ENCODE measurements at places on chromosomes 1 and 21.

- DNase-seq, result no peak
These were observed 1.9 kb downstream of the FBXO2 start for GRCh38 chr1:11652203-11652780.

DNA sequence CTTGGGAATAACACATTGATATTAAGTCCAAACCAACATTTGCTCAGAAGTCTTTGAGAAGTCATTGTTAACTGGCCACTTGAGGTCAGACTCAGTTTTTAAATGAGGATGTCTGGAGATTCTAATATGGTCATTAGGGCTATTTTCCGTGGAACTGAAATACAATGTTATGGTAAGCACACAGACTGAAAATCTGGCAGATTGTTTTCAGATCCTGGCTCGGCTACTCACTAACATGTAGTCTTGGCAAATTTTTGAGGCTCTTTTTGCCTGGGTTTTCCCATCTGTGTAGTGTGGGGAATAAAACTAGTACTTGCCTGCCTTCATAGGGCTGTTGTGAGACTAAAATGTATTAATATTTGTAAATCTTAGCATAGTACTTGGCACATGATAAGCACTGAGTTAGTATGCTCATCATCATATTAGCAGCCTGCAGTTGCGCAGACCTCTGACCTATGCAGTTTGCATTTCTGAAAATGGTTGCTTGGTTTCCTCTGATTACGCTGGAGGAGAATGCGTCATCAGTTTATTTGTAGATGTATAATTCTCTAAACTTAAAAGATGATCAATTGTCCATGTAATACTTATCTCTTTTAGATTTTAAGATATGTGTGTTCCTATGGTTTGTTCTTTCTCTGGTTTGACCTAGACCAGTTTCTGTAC lies 100.8 kb downstream of the C1orf21 start:
- DNase-seq, result no peak

- no peak for DNase-seq
These were observed 38.2 kb downstream of the NMNAT2 start for GRCh38 chr1:183379951-183380350.

DNA sequence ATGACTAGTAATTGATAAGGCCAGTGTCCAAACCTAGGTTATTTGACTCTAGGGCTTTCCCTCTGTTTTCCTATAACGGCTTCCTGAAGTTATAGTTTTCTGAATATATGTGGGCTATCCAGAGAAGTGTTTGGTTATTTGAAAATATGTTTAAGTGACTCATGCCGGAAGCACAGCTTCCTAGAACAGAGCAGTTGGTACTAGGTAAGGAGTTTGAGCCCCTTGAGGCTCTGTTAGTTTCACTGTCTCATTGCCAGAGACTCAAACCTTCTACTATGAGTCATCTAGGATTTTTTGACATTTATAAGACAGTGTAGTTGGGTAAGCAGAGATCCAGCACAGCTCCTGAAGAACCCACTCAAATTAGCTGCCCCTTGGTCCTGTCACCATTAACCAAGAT lies 27.1 kb upstream of the LEPR start:
- DNase-seq, result no peak

DNA sequence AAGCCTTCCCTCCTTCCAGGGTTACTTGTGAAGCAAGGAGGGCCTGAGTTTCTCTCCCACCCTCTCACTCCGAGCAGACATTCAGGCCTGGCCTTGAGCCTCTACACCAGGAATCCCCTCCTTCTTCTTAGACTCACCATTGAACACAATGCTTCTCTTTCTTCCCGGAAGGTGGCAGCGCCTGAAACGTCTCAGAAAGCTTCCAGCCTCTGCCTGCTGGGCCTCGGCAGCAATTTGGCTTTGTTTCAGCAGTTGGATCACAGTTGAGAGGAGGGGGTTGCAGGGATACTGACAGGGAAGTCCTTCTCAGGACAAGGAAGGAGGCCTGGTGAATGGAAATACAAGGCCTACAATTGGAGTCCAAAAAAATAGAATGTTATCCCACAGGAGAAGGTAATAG lies 6.3 kb downstream of the CLDN8 start:
- no peak for DNase-seq

DNA sequence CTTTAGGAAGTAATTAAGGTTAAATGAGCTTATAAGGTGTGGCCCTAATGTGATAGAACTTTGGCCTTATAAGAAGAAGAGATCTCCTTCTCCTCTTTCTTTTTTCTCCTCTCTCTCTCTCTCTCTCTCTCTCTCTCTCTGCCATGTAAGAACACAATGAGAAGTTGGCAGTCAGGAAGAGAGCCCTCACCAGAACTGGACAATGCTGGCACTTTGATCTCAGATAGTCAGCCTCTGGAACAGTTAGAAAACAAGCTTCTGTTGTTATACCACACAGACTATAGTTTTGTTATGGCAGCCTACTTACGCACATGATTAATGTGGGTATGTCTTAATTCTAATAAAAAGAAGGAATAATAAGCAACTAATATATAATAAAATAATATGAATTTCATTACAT lies 444.2 kb upstream of the LRRC7 start:
- DNase-seq, result no peak

- DNase-seq, result no peak
These were observed 60.8 kb upstream of the PGD start for GRCh38 chr1:10338047-10338446.

GRCh38 chr1:155809088-155809487 lies 47.9 kb downstream of the GON4L start:
- DNase-seq, result no peak

GRCh38 chr1:101465941-101466340 lies 229.1 kb downstream of the S1PR1 start:
- no peak for DNase-seq

GRCh38 chr1:225467193-225468020 lies 39.6 kb upstream of the LBR start:
- DNase-seq, result peak; percentile 58

DNA sequence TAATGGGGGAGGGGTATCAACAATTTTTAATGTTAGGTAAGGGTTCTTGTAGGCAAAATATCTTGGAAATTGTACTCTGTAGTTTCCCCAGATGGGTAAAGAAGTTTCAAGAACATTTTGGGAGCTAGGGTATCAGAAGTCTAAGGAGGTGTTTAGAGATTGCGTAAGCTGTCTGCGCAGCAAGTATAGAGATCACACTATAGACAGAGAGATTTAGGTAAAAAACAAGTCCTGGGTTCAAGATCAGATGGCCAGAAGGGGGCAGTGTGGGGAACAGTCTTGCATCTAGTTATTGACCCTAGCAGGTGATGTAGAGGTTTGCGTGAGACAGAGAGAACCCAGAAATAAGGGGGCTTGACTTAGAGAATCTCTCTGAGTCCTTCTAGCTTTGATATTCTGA lies 80.8 kb downstream of the S1PR1 start:
- DNase-seq, result no peak
